ENCODE measurements at places on chromosomes 6 and 20.

DNA sequence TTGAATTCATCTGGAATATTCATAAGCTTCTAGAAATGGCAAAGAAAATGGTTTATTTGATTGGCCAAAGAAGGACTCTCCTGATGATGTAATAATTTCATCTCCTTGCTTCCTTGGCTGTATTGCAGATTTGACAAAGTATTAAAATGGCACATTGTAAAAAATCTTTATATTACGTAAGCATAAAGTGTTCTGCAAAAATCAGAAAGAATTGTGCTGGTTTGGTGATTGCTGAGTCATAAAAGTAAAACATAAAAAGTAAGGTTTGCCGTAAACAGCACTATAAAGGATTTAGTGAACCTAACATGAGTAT lies 255.9 kb upstream of the RREB1 start:
- no peak for DNase-seq

GRCh38 chr6:30828027-30828962 lies 56.0 kb upstream of the DDR1 start:
- DNase-seq: peak; percentile 83

- no peak for DNase-seq
Measured at GRCh38 chr20:25659999-25660398, 36.2 kb upstream of the NANP start.

DNA sequence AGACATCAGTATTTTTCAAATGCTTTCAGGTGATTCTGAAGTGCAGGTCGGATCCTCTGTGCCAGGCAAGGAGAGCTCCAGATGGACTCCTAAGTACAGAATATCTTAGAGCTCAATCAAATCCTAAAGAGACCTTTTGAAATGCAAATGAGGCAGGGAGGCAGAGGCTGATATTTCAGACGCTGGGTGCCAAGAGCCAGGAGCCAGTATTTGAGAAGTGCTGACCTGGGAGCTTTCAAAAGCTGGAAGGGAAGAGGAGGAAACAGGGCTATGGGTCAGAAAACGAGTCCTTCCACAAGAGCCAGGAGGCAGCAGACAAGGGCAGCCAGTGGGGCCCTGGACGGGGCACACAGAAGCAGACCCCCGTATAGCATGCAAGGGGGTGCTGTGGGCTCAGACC lies 46.1 kb upstream of the DSN1 start:
- no peak for DNase-seq

DNA sequence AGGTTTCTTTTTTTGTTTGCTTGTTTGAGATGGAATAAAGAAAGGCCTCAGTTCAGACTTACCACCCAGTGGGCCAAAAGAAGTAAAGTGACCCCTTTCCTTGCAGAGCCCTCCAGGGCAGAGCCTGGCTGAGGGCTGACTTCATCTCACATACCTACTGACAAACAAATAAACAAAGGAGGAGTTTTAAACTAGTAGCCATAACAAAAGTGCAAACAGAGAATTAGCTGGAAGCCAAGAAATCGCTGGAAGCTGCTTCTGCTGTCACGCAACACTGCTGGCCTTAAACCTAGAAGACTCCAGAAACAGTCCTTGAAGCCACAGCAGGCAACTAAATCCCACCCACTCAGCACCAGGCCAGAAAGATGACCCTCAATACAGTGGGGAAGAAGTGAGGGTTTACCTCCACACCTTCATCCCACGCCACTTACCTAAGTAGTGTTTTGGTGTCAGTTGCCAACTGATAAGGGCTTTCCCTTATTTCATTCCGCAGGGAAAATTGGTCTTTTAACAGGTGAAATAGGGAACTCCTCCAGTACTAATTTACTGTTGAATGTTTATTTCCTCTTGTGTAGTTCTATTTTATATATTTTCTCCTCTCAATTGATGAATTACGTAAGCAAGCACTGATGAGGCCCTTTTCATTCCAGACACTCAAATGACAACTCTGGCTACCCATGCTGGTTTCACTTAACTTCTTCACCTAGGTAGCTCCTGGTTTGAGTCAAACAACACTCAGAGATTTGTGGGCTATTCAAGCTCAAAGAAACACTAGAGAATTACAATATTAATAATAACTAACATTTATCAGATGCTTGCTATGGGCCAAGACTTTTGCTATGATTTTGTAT lies 46.2 kb downstream of the EDN1 start:
- DNase-seq: no peak

DNA sequence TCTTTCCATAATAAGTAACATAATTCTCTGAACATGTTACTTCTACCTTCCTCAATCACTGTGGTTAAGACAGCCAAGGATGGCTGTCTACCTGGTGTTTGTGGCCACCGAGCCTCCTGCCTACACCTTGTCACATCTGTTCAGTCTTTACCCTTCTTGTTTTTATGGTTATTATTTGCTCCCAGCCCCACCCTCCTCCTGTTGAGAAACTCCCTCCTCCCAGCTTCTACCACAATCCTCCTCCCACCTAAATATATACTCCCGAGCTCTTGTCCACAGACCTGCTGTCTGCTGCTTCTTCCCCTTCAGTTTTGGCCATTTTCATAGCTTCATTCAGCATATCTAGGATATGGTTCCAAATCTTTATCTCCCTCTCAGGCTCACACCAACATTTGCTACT lies 35.7 kb upstream of the GABRR1 start:
- DNase-seq: no peak

DNA sequence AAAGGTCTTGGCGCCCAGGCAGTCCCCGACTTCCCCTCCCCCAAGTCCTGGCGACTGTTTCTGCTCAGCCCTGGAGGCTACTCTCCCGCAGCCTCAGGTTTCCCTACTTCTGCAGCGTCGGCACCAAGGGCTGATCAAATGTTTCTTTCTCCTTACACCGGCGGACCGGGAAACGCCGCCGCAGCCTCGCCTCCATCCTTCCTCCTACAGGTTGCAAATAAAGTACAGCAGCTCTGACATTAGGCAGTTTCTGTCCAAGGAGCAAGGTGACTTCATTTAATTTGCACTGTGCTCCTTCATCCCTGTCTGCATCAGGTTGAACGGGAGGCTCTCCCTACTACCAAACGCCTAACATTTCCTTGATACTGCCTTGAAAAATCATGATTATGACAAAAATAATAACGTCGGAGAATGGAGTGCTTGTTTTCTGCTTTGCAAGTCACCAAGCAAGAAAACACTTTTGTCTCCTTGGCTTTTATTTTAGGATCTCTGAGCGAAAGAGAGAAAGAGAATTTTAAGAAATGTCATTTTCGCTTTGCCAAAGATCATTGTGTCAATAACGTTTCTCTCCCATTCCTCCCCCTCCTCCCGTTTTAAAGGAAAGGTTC lies 1.0 kb downstream of the CLIC5 start:
- peak; percentile 9 for DNase-seq

- DNase-seq: no peak
Measured at GRCh38 chr6:28673787-28674671, 148.3 kb downstream of the GPX5 start.

- no peak for DNase-seq
Measured at GRCh38 chr6:56387621-56388414, 140.4 kb upstream of the COL21A1 start.

- no peak for DNase-seq
Measured at GRCh38 chr20:47558295-47559066, 56.8 kb downstream of the NCOA3 start.

GRCh38 chr20:49694450-49695071 lies 19.1 kb downstream of the B4GALT5 start:
- DNase-seq: no peak

DNA sequence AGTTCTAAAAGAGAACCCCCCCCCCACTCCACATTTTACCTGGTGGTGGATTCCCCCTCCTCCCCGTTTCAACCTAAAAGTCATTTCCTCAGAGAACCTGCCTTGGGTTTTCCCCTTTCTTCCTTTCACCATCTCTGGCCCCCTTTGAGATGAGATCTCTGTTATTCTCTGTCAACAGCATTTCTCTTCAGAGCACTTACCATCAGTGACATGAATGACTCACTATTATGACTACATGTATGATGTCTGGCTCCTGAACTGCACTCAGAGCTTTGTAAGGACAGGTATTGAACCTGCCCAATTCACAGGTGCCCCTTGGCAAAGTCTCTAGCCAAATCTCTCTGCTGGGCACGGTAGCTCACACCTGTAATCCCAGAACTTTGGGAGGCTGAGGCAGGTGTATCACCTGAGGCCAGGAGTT lies 61.4 kb upstream of the JARID2 start:
- no peak for DNase-seq

- DNase-seq: no peak
Measured at GRCh38 chr6:125117818-125118217, 35.8 kb upstream of the TPD52L1 start.
